ENCODE measurements at places on chromosomes 6 and 20.
A peak's percentile ranks its signal among the peaks of the same experiment; 100 is the strongest.

GRCh38 chr6:87653074-87653962, 48.7 kb downstream of the AKIRIN2 start:
- no peak overlapping the region for H3K4me3 ChIP-seq
- no peaks in the 10 kb centered on the region for H3K27me3 ChIP-seq
- no peak overlapping the region for H3K27ac ChIP-seq
- no peaks in the 10 kb centered on the region for H3K4me1 ChIP-seq

GRCh38 chr6:4281341-4282293, 146.2 kb upstream of the ECI2 start:
- peaks cover 24% of the 10 kb centered on the region for H3K27me3 ChIP-seq
- H3K36me3 ChIP-seq = no peaks in the 10 kb centered on the region
- H3K4me3 ChIP-seq = peak overlapping the region; percentile 45
- peaks cover 5% of the 10 kb centered on the region for H3K4me1 ChIP-seq
- ATAC-seq = peak; percentile 74
- no peak overlapping the region for H3K27ac ChIP-seq

DNA sequence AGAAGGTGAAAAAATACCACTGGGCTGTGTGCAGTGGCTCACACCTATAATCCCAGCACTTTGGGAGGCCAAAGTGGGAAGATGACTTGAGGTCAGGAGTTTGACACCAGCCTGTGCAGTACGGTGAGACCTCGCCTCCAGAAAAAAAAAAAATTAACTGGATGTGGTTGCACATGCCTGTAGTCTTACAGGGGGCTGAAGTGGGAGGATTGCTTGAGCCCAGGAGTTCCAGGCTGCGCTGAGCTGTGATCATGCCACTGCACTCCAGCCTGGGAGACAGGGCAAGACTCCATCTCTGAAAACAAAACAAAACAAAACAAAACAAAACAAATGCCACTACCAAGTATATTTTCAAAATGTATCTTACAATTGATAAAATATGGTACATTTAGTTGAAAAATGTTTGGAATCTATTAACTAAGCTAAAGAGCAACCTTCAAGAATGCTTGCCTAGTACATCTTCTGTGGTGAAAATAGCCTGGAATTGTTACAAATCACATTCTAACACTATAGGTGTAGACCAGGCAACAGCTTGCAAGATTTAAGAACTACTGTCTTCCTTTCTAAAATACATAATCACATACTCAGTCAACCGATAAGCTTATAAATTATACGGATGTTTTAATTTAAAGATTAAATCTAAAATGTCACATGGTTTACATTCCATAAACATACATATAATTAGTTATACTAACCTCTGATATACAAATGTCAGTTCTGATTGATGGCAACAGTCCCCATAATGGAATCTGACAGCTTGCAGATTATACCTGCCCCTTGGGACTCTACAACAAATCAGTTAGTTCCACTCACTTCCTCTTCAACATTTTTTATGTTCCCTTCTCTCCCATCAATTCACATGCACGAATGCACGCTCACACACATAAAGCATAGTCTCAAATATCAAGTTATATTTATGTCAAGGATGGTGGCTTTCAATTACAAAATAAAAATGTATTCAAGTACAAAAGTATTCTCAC, 150.8 kb downstream of the ASCC3 start:
- no peak for ATAC-seq
- H3K4me1 ChIP-seq = no peaks in the 10 kb centered on the region
- H3K4me3 ChIP-seq = no peak overlapping the region
- H3K27ac ChIP-seq = no peak overlapping the region
- H3K27me3 ChIP-seq = no peaks in the 10 kb centered on the region
- H3K36me3 ChIP-seq = peaks cover under 1% of the 10 kb centered on the region

GRCh38 chr6:166924531-166924930, 31.8 kb downstream of the RNASET2 start:
- no peak overlapping the region for H3K27ac ChIP-seq
- peaks cover 18% of the 10 kb centered on the region for H3K36me3 ChIP-seq
- no peak overlapping the region for H3K4me3 ChIP-seq
- H3K27me3 ChIP-seq = no peaks in the 10 kb centered on the region
- no peaks in the 10 kb centered on the region for H3K4me1 ChIP-seq

DNA sequence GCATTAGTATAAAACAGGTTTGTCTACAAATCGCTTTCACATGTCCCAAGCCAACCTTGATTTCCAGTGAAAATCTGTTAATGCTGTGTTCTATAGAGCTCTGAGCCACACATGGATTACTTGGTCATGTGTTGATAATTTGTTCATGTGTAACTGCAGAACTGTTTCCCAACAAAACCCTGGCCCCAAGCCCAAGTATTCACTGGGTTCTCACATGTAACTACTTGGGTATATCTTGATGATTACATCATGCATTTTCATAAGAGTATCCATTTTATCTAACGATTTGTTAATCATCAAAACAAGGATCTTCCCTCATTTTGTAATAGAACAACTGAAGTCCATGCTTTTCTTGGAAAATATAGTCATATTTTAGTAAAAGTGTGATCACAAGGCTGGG, 657.6 kb downstream of the PRKN start:
- H3K4me3 ChIP-seq = no peak overlapping the region
- no peak overlapping the region for H3K27ac ChIP-seq

DNA sequence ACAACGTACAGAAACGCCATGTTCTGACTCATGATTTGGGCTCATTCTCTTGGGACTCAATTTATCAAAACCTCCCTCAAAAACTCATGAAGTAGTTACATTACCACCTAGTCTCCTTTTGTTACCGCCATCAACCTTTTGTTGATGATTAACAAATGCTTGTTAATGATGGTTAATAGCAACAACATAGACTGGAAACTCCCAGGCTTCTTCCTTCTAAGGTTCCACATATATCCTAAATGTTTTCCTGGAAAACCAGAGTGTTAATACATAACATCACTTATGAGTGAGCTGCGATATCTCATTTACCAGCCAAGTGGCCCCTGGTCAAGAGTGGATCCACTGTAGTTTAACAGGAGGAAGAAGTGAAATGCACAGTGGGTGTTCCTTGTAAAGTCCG, 176.3 kb downstream of the ERMARD start:
- H3K4me1 ChIP-seq = no peaks in the 10 kb centered on the region
- no peak for ATAC-seq
- peaks cover 8% of the 10 kb centered on the region for H3K27me3 ChIP-seq
- H3K4me3 ChIP-seq = no peak overlapping the region

DNA sequence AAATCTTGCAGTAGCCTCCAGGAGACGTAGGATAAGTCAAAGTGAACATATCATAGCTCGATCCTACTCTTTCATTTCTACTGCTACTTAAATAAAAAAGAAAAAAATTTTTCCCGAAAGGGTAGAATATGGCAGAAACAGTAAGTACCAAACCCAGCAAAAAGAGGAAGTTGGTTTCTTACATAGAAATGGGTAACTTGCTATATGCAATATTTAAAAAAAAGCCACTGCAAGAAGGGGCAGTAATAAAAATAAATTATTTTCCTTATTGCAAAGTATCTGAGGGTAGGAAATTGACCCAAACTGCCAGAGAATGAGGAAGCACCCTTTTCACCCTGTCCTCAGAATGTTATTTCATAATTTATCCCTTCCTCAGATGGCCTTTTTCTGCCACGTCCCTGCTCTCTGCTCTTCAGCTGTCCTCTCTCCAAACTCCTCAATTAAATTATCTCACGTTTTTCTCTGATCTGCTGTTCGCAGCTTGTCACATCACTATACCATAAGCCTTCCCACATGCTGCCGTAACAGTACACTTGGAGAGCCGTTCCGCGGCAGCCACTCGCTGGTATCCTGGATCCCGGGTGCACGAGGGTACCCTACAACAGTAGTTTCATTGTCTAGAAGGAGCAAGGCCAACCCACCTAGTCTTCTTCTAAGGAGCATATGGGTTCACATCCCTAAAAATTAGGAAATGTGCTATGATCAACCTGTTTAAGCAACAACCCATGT, 149.6 kb downstream of the BACH2 start:
- H3K4me1 ChIP-seq = no peaks in the 10 kb centered on the region
- ATAC-seq = no peak
- no peaks in the 10 kb centered on the region for H3K36me3 ChIP-seq

DNA sequence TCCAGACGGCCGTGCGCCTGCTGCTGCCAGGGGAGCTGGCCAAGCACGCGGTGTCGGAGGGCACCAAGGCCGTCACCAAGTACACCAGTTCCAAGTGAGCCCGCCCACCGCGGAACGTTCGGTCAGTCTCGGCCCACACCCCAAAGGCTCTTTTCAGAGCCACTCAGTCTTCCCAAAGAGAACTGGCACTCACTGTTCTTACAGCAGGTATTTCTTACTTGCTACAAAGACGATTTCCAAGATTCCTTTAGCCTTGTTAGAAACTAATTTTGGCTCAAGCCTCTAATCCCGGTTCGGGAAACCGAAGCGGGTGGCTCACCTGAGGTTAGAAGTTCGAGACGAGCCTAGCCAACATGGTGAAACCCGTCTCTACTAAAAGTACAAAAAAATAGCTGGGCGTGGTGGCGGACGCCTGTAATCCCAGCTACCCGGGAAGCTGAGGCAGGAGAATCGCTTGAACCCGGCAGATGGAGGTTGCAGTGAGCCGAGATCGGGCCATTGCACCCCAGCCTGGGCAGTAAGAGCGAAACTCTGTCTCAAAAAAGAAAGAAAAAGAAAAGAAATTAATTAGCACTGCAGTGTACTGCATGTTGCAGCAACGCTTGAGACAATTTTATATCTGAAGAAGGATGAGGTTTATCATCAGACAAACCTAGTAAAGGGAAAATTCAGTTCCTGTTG, 73.1 kb downstream of the OR2B2 start:
- peaks cover 35% of the 10 kb centered on the region for H3K4me1 ChIP-seq
- H3K4me3 ChIP-seq = peak overlapping the region; percentile 63
- peak overlapping the region; percentile 91 for H3K27ac ChIP-seq

- H3K4me3 ChIP-seq = no peak overlapping the region
- ATAC-seq = no peak
- H3K27me3 ChIP-seq = no peaks in the 10 kb centered on the region
Observed at GRCh38 chr20:53597030-53597482, 3.4 kb upstream of the ZNF217 start.

- H3K27me3 ChIP-seq = no peaks in the 10 kb centered on the region
- no peak for ATAC-seq
- H3K4me3 ChIP-seq = no peak overlapping the region
- no peaks in the 10 kb centered on the region for H3K36me3 ChIP-seq
- H3K4me1 ChIP-seq = no peaks in the 10 kb centered on the region
Observed at GRCh38 chr6:158501360-158502262, 58.3 kb upstream of the TMEM181 start.

DNA sequence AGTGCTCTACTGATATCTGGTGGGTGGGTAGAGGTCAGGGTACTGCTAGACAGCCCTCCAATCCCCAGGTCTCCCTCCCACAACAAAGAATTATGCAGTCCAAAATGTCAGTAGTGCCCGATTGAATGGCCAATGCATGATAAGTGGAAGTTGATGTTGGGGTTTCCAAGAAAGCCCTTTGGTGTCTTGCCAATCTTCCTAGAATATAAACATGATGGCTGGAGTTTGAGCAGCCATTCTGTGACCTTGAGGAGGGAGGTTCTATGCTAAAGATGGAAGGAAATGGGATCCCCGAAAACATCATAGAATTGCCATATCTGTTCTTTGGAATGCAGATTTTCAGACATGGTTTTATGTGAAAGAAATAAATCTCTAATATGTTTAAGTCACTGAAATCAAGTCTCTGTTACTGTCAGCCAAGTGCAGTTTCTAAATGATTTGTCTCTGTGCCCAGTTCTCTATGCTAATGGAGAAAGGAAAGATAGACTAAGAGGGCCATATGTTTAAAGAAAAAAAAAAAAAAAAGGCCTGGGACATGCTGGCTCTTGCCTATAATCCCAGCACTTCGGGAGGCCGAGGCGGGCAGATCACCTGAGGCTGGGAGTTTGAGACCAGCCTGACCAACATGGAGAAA, 32.8 kb upstream of the PTPN1 start:
- no peaks in the 10 kb centered on the region for H3K27me3 ChIP-seq
- no peak for ATAC-seq
- no peak overlapping the region for H3K4me3 ChIP-seq
- no peak overlapping the region for H3K27ac ChIP-seq
- no peaks in the 10 kb centered on the region for H3K36me3 ChIP-seq
- peaks cover 5% of the 10 kb centered on the region for H3K4me1 ChIP-seq

- peaks cover 6% of the 10 kb centered on the region for H3K4me1 ChIP-seq
- no peak overlapping the region for H3K4me3 ChIP-seq
- H3K36me3 ChIP-seq = no peaks in the 10 kb centered on the region
- H3K27ac ChIP-seq = no peak overlapping the region
- ATAC-seq = no peak
Observed at GRCh38 chr6:190596-191395, 101.5 kb upstream of the DUSP22 start.

- no peaks in the 10 kb centered on the region for H3K27me3 ChIP-seq
- no peak for ATAC-seq
- no peaks in the 10 kb centered on the region for H3K36me3 ChIP-seq
Observed at GRCh38 chr6:6610031-6610591, 21.6 kb downstream of the LY86 start.

DNA sequence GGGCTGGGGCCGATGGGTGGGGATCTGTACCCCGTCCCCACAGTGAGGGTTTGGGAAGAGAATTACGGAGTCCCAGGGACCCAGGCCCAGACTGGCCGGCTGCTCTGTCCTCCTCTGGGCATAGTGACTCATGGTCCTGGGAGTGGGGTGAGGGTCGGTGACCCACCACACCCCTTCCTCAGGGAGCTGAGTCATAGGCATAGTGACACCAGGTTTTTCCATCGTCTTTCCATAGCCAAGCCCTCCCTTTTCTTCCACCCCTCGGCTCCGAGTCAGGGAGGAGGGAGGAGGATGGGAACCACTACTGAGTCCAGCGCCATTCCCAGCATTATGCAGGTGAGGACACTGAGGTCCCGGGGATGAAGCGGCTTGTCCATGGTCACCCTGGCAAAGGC, 8.9 kb downstream of the CYP21A2 start:
- no peaks in the 10 kb centered on the region for H3K27me3 ChIP-seq
- peaks cover 10% of the 10 kb centered on the region for H3K36me3 ChIP-seq
- no peak overlapping the region for H3K4me3 ChIP-seq
- ATAC-seq = peak; percentile 81
- peaks cover 42% of the 10 kb centered on the region for H3K4me1 ChIP-seq

- no peak overlapping the region for H3K27ac ChIP-seq
- peak overlapping the region; percentile 18 for H3K4me3 ChIP-seq
- H3K27me3 ChIP-seq = peaks cover 18% of the 10 kb centered on the region
- peak; percentile 36 for ATAC-seq
- H3K36me3 ChIP-seq = no peaks in the 10 kb centered on the region
Observed at GRCh38 chr20:45822857-45823256, 4.3 kb downstream of the TNNC2 start.

DNA sequence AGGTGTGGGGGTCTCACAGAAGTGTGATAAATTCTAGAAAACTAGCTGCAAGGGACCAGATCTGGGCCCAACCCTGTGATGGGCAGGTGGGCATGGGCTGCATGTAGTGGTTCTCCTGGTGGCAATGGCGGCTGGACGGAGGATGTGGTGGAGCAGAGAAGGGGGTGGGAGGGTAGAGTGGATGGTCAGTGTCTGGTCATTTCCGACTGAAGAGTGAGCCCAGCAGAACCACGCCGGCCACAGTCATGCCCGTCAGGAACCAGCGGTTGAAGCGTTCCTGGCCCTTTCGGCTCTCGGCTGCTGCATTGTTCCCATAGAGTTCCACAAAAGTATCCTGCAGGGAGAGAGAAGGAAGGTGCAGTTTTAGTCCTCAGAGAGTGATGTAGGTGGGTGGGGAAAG, 28.0 kb downstream of the COX4I2 start:
- H3K36me3 ChIP-seq = peaks cover 31% of the 10 kb centered on the region
- no peaks in the 10 kb centered on the region for H3K27me3 ChIP-seq
- H3K27ac ChIP-seq = peak overlapping the region; percentile 88
- peaks cover 65% of the 10 kb centered on the region for H3K4me1 ChIP-seq
- no peak for ATAC-seq
